ENCODE measurements at places on chromosomes 4 and X.
A peak's percentile ranks its signal among the peaks of the same experiment; 100 is the strongest.

DNA sequence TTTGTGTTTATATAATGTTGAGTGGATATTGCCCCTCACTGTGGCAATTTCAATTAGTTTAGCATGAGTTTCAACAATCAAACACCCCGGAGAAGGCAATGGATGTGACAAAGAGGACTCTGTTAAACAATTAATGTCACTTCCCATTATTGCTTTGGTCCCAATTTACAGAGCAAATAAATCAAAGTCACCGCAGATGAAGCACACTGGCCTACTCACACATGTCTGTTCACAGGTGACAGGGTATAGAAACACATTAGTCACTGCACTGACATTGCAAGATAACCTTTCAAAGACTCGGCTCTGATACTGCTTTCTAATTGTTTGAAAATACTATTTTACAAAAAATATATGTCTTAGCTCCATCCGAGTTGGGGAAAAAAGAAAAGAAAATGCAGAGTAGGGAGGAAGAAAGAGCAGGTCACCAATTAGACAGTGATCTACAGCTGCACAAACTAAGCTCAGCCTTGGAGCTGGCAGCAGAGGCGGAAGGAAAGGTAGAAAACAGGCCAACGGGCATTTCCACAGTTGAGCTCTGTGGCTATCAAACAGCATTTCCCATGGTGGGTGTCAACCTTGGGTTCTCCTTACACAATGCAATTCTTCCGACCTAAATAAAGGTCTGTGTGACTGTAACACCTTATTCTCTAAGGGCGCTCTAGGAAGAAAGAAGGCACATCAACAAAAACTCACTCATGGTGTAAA is 53.9 kb downstream of the PPARGC1A start:
- no peak for DNase-seq

GRCh38 chr4:7716010-7716721 is 223.5 kb downstream of the AFAP1 start:
- no peak for DNase-seq

- no peak for DNase-seq
These were observed 27.2 kb downstream of the PLS3 start for GRCh38 chrX:115588179-115588578.

- peak; percentile 50 for DNase-seq
These were observed 128.5 kb upstream of the ARX start for GRCh38 chrX:25144043-25144940.

- no peak for DNase-seq
These were observed 29.8 kb upstream of the ZFP42 start for GRCh38 chr4:187965726-187966125.

GRCh38 chr4:76923619-76924357 is 25.8 kb upstream of the SEPTIN11 start:
- no peak for DNase-seq

GRCh38 chr4:82680834-82681233 is 117.8 kb downstream of the SCD5 start:
- DNase-seq: no peak

GRCh38 chrX:17635231-17635630 is 102.1 kb upstream of the SCML1 start:
- no peak for DNase-seq

DNA sequence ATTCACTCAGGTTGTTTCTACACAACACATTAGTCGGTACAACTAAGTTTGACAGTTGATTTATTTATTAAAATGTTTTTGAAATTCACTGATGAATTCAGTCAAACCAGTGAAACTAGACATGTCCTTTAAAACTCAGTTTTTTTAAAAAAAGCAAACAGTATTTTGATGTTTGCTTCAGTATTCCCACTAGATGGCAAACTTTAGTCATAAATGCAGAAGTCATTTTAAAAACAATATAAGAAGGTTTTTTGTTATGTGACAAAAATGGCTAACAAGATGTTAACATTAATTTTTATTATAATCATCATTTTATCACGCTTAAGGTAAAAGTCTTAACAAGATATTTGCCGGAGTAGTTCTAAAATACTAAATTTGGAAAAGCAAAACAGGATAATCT is 1337.8 kb upstream of the DIAPH2 start:
- DNase-seq: no peak

DNA sequence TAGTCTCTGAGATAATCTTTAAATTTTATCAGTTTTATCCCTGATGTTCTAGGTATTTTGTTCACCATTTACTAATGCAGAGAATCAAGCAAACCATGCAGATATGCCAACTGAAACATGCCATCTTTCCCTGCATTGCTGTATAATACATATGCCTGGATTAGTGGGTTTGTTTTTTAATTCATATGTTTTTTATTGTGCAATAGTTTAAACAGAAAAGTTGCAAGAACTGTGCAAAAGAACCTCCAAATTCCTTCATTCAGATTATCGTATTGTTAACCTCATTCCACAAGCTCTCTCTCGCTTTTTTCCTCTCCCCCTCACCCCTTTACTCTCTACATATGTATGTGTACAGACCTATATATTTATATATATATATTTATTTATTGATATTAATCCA is 244.6 kb downstream of the NKX6-1 start:
- no peak for DNase-seq

- DNase-seq: no peak
These were observed 72.6 kb downstream of the ANAPC4 start for GRCh38 chr4:25449688-25450087.

GRCh38 chrX:68743754-68744153 is 85.1 kb upstream of the EFNB1 start:
- DNase-seq: no peak

GRCh38 chr4:173367946-173368345 is 2.8 kb upstream of the SAP30 start:
- peak; percentile 35 for DNase-seq

GRCh38 chr4:74258963-74259362 is 49.3 kb upstream of the EPGN start:
- DNase-seq: peak; percentile 58

GRCh38 chrX:133579631-133580030 is 164.3 kb upstream of the GPC4 start:
- DNase-seq: no peak

- no peak for DNase-seq
These were observed 92.6 kb downstream of the TSPAN5 start for GRCh38 chr4:98565681-98566301.
